ENCODE measurements at places on chromosomes 5 and 9.

DNA sequence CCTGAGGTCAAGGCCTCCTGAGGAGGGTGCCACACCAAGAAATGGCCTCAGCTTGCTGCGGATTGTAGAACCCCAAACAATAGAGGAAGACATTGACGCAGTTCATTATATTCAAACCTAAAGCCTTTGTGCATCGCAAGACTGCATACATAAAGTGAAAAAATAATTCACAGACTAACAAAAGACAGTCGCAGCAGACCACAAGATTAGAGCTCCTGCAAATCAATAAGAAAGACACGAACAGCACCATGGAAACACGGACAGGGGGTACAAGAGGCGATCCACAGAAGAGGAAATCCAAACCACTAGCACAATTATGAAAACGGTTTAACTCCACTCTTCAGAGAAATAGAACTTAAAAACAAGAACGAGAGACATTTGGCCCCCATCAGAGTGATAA, 10.0 kb upstream of the TCOF1 start:
- no peak overlapping the region for H3K27ac ChIP-seq
- H3K27me3 ChIP-seq = no peaks in the 10 kb centered on the region
- peaks cover under 1% of the 10 kb centered on the region for H3K4me1 ChIP-seq
- DNase-seq = no peak

GRCh38 chr5:142134331-142135010, 25.9 kb downstream of the NDFIP1 start:
- H3K4me3 ChIP-seq = no peak overlapping the region
- no peaks in the 10 kb centered on the region for H3K36me3 ChIP-seq
- no peak for DNase-seq
- H3K27me3 ChIP-seq = no peaks in the 10 kb centered on the region

- no peaks in the 10 kb centered on the region for H3K27me3 ChIP-seq
- no peaks in the 10 kb centered on the region for H3K36me3 ChIP-seq
- H3K27ac ChIP-seq = no peak overlapping the region
- H3K4me3 ChIP-seq = no peak overlapping the region
- peak; percentile 48 for DNase-seq
These were observed 230.3 kb upstream of the ZNF462 start for GRCh38 chr9:106632621-106633020.

DNA sequence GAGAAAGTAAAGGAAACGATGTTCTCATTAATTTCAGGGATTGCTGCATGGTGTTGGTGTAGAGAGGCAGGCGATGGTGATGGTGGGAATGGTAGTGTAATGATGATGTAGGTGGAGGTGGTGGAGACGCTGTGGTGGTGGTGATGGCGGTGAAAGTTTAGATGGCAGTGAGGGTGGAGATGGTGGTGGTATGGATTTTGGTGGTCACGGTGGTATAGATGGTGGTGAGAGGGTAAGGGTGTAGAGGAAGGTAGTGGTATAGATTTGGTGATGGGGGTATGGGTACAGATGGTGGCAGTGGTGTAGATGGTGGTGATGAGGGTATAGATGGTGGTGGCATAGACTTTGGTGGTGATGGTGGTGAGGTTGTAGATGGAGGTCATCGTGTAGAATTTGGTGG, 179.2 kb upstream of the OTULINL start:
- no peak for DNase-seq
- H3K4me3 ChIP-seq = no peak overlapping the region
- H3K36me3 ChIP-seq = no peaks in the 10 kb centered on the region
- H3K27ac ChIP-seq = no peak overlapping the region
- H3K27me3 ChIP-seq = no peaks in the 10 kb centered on the region

- H3K4me1 ChIP-seq = peaks cover 14% of the 10 kb centered on the region
- no peak overlapping the region for H3K4me3 ChIP-seq
- no peak overlapping the region for H3K27ac ChIP-seq
- no peak for DNase-seq
These were observed 289.8 kb upstream of the ANKRD55 start for GRCh38 chr5:56522960-56523359.

GRCh38 chr5:132303589-132303988, 9.4 kb downstream of the SLC22A4 start:
- H3K4me3 ChIP-seq = no peak overlapping the region
- no peaks in the 10 kb centered on the region for H3K27me3 ChIP-seq
- DNase-seq = no peak
- peaks cover 8% of the 10 kb centered on the region for H3K4me1 ChIP-seq

DNA sequence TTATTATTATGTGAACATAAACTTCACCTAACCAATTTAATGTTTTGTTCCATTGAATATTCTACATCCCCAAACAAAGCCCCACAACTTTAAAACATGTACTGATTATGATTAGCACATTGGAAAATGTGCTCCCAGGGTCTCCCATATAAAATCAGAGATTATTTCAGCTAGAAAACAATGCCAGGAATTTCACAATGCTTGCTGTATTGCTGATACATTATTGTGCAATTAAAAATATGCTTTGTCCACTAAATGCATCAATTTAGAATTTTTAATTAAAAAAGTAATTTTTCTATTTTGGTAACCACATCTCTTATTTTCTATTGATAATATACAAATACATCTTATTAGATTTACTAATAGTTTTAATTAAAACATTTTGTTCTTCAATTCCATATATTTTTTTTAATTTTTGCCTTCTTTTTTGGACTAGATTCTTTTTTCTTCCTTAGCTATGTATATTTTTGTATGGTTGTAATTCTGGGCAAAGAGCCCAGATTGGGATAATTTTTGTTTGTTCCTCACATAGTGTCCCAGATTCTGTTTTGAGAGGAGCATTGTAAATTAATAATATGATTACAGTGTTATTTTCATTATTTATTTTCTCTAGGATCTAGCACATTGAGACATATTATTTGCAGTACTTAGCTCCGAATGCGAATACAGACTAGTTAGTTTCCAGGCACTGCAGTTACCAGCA, 241.5 kb upstream of the CDH18 start:
- H3K27ac ChIP-seq = no peak overlapping the region
- H3K4me1 ChIP-seq = no peaks in the 10 kb centered on the region
- H3K4me3 ChIP-seq = no peak overlapping the region
- no peaks in the 10 kb centered on the region for H3K27me3 ChIP-seq
- no peaks in the 10 kb centered on the region for H3K36me3 ChIP-seq
- DNase-seq = no peak

DNA sequence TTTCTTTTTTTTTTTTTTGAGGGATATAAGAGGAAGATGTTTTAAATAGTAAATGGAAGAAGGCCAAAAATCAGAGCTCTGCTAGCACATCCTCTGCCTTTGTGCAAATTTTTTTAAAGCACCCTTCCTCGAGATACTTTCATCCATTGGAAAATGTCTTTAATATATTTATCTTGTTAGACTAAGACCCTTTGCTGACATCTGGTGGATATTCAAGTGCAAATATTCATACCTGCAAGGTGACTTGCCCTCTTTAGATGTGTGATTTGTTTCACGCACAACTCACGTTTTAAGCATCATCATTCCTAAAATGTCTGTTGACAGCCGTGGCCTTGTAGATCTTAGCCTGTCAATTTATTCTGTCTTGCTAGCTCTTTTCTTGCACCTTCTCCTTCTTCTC, 258.5 kb downstream of the AGTPBP1 start:
- no peaks in the 10 kb centered on the region for H3K4me1 ChIP-seq
- H3K27me3 ChIP-seq = peaks cover 31% of the 10 kb centered on the region
- no peak for DNase-seq
- no peak overlapping the region for H3K4me3 ChIP-seq

- H3K27ac ChIP-seq = peak overlapping the region; percentile 99
- DNase-seq = peak; percentile 91
- peak overlapping the region; percentile 40 for H3K4me3 ChIP-seq
- H3K27me3 ChIP-seq = no peaks in the 10 kb centered on the region
- peaks cover 46% of the 10 kb centered on the region for H3K4me1 ChIP-seq
- no peaks in the 10 kb centered on the region for H3K36me3 ChIP-seq
These were observed 5.5 kb upstream of the CDHR2 start for GRCh38 chr5:176543428-176544182.

- H3K4me3 ChIP-seq = no peak overlapping the region
- peaks cover 19% of the 10 kb centered on the region for H3K27me3 ChIP-seq
- H3K4me1 ChIP-seq = peaks cover 24% of the 10 kb centered on the region
These were observed 5.5 kb downstream of the PCDH1 start for GRCh38 chr5:141872496-141873356.

- no peaks in the 10 kb centered on the region for H3K36me3 ChIP-seq
- no peak for DNase-seq
- H3K27me3 ChIP-seq = no peaks in the 10 kb centered on the region
- peaks cover 5% of the 10 kb centered on the region for H3K4me1 ChIP-seq
- peak overlapping the region; percentile 28 for H3K27ac ChIP-seq
These were observed 917 bp downstream of the NHP2 start for GRCh38 chr5:178152491-178153444.

GRCh38 chr9:136242918-136243525, 2.6 kb downstream of the QSOX2 start:
- H3K27me3 ChIP-seq = no peaks in the 10 kb centered on the region
- no peak overlapping the region for H3K27ac ChIP-seq
- peaks cover 12% of the 10 kb centered on the region for H3K4me1 ChIP-seq
- H3K36me3 ChIP-seq = no peaks in the 10 kb centered on the region
- DNase-seq = no peak

DNA sequence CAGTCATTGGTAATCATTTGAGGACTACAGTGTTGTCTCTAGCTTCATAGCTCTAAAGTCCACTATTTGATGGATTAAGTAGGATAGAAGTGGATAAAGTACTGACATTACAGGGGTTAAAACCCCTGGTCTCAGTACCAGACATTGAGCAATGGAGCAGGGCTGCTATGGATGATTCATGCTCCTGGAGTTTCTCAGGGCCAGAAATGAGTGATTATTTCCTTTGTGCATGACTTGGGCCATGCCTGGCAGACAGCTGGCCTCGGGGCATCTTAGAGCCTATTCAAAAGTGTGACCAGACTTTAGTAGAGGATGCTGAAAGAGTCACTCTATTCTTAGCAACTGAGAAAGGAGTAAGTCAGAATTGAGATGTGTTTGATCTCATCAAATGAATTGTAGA, 350.7 kb upstream of the TLE4 start:
- H3K4me3 ChIP-seq = no peak overlapping the region
- H3K4me1 ChIP-seq = no peaks in the 10 kb centered on the region
- no peaks in the 10 kb centered on the region for H3K36me3 ChIP-seq
- peak overlapping the region; percentile 45 for H3K27ac ChIP-seq
- H3K27me3 ChIP-seq = no peaks in the 10 kb centered on the region
- DNase-seq = peak; percentile 52

DNA sequence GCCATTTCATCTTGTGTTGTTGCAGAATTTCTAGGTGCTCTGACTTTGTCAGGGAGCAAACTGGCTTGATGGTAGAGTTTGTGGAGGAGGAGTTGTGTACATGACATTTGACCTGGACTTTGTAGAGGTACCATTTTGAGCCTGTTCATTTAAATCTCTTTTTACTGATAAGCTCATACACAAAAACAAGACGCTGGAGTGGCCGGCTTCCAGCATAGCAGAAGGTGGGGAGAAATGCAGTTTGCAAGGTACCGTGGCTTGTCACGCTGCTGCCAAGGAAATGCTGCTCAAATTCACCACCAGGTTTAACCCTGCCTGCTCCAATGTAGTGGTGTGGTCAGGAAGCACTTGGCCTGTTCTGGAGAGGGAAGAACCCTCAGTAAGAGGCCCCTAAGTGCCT, 18.9 kb upstream of the IQGAP2 start:
- no peaks in the 10 kb centered on the region for H3K27me3 ChIP-seq
- no peaks in the 10 kb centered on the region for H3K36me3 ChIP-seq
- no peak for DNase-seq
- H3K4me1 ChIP-seq = peaks cover 18% of the 10 kb centered on the region
- H3K27ac ChIP-seq = no peak overlapping the region
- no peak overlapping the region for H3K4me3 ChIP-seq

- H3K4me1 ChIP-seq = no peaks in the 10 kb centered on the region
- DNase-seq = no peak
- no peaks in the 10 kb centered on the region for H3K27me3 ChIP-seq
- no peak overlapping the region for H3K27ac ChIP-seq
- no peaks in the 10 kb centered on the region for H3K36me3 ChIP-seq
- H3K4me3 ChIP-seq = no peak overlapping the region
These were observed 587.9 kb downstream of the MTRR start for GRCh38 chr5:8456846-8457186.

GRCh38 chr5:101977729-101978345, 318.2 kb downstream of the SLCO4C1 start:
- no peaks in the 10 kb centered on the region for H3K4me1 ChIP-seq
- no peaks in the 10 kb centered on the region for H3K36me3 ChIP-seq
- no peak overlapping the region for H3K27ac ChIP-seq
- H3K27me3 ChIP-seq = no peaks in the 10 kb centered on the region
- H3K4me3 ChIP-seq = no peak overlapping the region
- DNase-seq = peak; percentile 78

- no peaks in the 10 kb centered on the region for H3K27me3 ChIP-seq
- no peaks in the 10 kb centered on the region for H3K36me3 ChIP-seq
- no peak for DNase-seq
- H3K27ac ChIP-seq = no peak overlapping the region
- H3K4me1 ChIP-seq = peaks cover 7% of the 10 kb centered on the region
These were observed 271.2 kb downstream of the SAXO1 start for GRCh38 chr9:18761742-18762300.

DNA sequence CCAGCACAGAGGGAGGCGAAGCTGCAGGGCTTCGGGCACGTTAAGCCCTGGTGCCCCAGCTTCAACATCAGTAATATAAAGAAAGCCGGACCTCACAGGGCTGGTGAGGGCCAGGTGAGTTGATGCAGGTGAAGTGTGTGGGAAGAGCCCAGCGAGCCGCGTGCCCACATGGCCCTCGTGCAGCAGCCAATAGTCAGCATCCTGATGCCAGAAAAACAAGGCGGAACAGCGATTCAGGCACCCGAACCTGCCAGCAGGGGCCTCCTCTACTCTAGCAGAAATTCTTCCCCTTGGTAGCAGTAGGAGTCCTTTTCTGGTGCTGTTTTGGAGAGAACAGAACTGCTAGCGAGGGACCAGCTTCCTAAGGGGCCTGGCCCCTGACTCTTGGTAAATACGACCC, 7.8 kb downstream of the MED10 start:
- H3K27ac ChIP-seq = no peak overlapping the region
- no peak for DNase-seq
- H3K36me3 ChIP-seq = peaks cover 5% of the 10 kb centered on the region
- H3K4me3 ChIP-seq = no peak overlapping the region
- no peaks in the 10 kb centered on the region for H3K27me3 ChIP-seq
- H3K4me1 ChIP-seq = no peaks in the 10 kb centered on the region

GRCh38 chr9:5866685-5867084, 24.0 kb upstream of the MLANA start:
- H3K27ac ChIP-seq = no peak overlapping the region
- no peak for DNase-seq
- no peak overlapping the region for H3K4me3 ChIP-seq
- H3K4me1 ChIP-seq = no peaks in the 10 kb centered on the region
- H3K27me3 ChIP-seq = no peaks in the 10 kb centered on the region

- peaks cover 3% of the 10 kb centered on the region for H3K4me1 ChIP-seq
- DNase-seq = no peak
- peak overlapping the region; percentile 14 for H3K4me3 ChIP-seq
- H3K27ac ChIP-seq = peak overlapping the region; percentile 79
- no peaks in the 10 kb centered on the region for H3K36me3 ChIP-seq
- H3K27me3 ChIP-seq = no peaks in the 10 kb centered on the region
These were observed 1.1 kb upstream of the ADAMTSL1 start for GRCh38 chr9:18472841-18473251.

GRCh38 chr9:114386886-114387679, 699 bp downstream of the AKNA start:
- H3K27me3 ChIP-seq = no peaks in the 10 kb centered on the region
- peak; percentile 58 for DNase-seq
- H3K4me1 ChIP-seq = peaks cover 56% of the 10 kb centered on the region
- H3K36me3 ChIP-seq = no peaks in the 10 kb centered on the region
- H3K4me3 ChIP-seq = peak overlapping the region; percentile 51

- no peak overlapping the region for H3K4me3 ChIP-seq
- no peak overlapping the region for H3K27ac ChIP-seq
- H3K4me1 ChIP-seq = no peaks in the 10 kb centered on the region
- DNase-seq = no peak
- no peaks in the 10 kb centered on the region for H3K36me3 ChIP-seq
- H3K27me3 ChIP-seq = no peaks in the 10 kb centered on the region
These were observed 35.3 kb upstream of the RNF20 start for GRCh38 chr9:101498323-101498722.
